Astrocyte (in vitro differentiated cells and primary cell): ENCODE measurements at places on chromosomes 7 and 10. TPM values are rescaled to one million over a fixed set of nuclear protein-coding genes. Genes with fewer than 3 reads are reported as not detected.

Gene PNLIP
- not detected in 2 replicates for total RNA-seq

Gene PDK4
- total RNA-seq: 0.29 and 0.34 TPM in 2 replicates

Gene SERPINE1
- total RNA-seq: 1,303 and 1,496 TPM in 2 replicates

Gene SPDYE2B
- not detected in 2 replicates for total RNA-seq

Gene ZNF503
- 11.1 and 11.9 TPM in 2 replicates for total RNA-seq

Gene SPDYE6
- total RNA-seq: not detected in 2 replicates

Gene ZNF32
- 19.2 and 19.7 TPM in 2 replicates for total RNA-seq

Gene PHYHIPL
- total RNA-seq: 0.34 TPM in 1 of 2 replicates, not detected in the other

Gene C7orf57
- total RNA-seq: not detected in 2 replicates

GRCh38 chr10:131576341-131577177 is 265.0 kb upstream of the TCERG1L start:
- no peak for DNase-seq

- DNase-seq: peak; percentile 60
These were observed at the start of gene ETV1 for GRCh38 chr7:13989126-13989948. ETV1 (minus strand) TSS chr7:13989666; CDS start chr7:13989052, 614 bp downstream.

DNA sequence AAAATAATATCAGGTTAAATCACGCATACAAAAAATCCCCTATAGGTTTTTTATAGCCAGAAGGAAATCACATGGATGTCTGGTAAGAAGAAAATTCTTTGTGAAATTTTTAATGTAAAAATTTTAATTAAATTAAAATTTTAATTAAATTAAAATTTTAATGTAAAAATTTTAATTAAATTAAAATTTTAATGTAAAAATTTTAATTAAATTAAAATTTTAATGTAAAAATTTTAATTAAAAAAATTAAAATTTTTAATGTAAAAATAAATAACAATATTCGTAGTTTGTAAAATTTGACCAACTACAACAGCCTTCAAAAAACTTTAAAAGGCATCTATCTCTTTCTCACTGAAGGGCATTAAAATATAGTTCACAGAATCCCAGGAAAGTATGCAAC is 61.5 kb downstream of the CTTNBP2 start:
- DNase-seq: no peak

DNA sequence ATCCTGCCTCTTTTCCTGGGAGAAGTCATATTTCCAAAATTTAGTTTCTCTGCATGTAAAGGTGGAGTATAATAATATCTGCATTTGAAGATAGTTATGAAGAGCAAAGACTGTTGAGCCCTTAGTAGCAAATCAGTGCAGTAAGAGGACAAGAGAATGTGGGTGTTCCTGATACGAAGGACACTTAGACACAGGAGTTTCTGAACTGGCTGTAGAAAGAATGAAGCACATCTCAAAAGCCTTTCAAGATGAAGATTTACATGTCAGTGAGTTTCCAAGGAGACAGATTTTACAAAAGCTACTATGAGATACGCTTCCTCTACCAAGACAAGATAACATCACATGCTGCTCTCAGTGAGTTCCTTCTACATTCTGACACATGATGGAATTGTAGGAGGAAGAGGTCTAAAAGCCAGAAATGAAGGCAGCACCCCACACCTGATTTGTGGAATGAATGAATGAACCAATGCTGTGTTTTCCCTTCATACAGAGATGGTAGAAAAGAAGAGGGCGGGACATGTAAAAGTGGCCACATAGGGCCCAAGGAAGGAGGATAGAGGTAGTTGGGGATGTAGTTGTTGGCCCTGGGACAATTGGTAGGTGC is 173.6 kb upstream of the PDE1C start:
- no peak for DNase-seq

GRCh38 chr10:79552143-79552542 is 8.1 kb downstream of the SFTPA2 start:
- no peak for DNase-seq

DNA sequence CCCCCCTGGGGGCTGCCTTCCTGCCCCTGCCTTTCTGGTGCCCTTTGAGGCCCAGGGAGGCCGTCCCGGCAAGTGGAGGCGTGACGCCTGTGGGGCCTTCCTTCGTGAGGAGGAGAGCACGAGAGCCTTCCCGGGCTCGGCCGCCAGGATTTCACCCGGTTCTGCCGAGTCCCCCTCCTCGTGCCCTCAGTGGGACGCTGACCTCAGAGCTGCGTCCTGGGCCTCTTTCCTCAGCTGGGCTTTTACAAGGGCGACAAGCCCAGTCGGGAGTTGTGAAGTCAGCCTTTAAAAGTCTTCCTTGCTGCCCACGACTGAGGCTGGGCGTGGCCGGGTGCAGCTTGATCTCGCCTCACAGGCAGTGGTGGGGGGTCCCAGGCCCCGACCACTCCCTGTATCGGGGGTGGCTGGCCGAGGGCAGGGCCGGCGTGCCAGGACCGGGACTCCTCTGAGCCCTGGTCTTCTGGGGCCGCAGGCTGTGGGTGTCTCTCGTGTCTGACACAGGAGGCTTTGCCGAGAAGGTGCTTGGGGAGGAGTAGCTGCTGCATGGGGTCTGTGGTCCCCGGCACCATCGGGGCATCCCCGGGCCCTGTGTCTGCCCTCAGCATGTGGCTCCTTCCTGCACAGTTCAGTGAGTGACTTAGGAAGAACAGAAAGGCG is 41.8 kb downstream of the FAM20C start:
- no peak for DNase-seq

DNA sequence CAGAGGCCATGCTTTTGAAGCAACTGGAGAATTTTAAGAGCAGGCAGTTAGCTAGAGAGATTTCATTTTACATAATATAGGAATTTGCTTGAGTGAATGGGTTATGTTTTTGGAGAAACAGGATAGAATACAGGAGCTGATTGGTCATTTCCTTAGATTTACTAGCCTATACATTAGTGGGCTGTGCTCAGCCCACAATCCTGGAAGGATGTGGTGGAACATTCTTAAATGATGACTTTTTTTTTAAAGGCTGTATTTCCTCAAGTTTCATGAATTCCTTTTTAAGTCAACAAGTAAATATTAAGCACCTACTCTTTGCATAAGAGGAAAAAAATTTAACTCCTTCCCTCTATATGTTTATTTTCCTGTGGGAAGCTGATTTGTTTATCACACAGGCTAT is 314.4 kb upstream of the BMPER start:
- DNase-seq: peak; percentile 14

DNA sequence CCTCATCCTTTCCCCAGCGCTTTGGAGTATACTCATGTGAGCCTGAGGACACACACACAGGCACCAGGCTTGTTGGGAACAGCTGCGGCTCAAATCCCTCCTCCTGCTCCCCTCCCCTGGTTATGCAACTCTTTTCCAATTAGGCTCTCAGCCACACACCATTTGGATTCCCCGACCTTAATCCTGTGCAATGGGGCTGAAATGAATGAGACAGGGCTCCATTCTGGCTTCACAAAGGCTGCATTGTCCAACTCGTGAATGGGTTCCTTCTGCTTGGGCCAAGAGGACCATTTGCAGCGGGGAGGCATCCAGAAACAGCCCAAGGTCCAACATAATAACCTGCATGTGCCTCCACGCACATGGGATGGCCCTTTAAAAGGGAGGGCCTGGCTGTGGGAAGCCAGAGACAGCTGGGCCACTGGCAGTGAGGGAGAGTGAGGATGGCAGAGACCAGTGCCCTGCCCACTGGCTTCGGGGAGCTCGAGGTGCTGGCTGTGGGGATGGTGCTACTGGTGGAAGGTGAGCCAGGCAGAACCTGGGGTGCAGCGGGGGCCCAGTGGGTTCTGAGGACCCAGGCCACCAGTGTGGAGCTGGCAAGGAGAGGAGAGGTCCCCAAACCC is at the start of gene RGR:
RGR (plus strand) TSS at position 403 of the 620 bp plus-strand sequence; CDS start at position 441, 38 bp downstream.
- DNase-seq: no peak

DNA sequence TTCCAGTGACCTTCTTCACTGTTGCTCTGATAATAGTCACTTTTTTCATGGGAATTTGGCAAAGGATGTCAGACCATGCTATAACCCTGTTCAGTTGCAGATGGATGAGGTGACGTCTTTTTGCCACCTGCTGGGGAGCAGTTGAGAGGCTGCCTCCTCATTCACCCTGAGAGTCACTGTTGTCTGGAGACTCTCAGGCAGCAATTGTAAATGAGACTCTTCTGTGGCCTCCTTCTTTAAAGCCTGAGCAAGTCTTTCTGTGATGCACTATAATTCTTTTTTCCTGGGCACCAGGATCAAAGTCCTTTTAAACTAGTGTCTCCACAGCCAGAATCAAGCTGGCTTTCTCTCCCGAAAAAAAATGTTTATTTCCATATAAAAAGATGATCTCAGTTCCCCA is 345.1 kb downstream of the ARL4A start:
- DNase-seq: no peak

GRCh38 chr7:141014125-141014523 is 628 bp downstream of the MRPS33 start:
- peak; percentile 35 for DNase-seq

- no peak for DNase-seq
These were observed 31.2 kb downstream of the JAKMIP3 start for GRCh38 chr10:132096863-132097478.

DNA sequence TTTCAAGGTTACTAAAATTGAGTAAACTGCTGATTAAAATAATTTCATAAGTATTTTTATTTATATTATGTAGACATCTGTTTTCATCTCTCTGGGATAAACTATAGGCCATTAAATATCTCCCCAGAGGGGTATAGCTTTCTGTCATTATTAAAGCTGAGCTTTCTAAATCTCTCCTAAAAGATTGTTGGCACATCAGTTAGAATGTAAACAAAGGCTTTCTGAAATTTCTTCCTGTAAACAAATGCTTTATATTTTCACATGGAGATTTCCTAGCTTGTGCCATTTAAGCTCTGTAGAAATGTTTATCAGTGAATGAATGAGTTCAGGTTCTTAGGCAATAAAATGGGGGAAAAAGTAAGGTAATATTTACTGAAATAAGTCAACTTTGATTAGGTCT is 35.7 kb downstream of the PPP1R9A start:
- no peak for DNase-seq

DNA sequence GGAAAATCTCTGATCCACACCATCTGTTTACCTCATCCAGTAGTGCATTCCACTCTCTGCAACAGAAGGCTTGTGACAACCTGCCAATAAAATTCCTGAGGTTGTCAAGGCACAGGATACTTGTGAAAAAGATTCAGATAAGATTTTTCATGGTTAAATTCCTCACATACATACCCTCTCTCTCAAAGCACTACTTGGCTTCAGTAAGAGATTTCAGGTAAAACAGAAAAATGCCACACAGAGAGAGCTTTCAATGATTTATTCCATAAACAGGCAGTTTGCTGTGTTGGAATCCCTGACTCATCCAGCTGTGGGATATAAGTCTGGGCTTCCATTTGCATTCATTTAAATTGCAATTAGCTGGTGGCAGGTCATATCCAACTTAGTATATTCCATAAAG is 99.7 kb upstream of the CAV2 start:
- peak; percentile 89 for DNase-seq

DNA sequence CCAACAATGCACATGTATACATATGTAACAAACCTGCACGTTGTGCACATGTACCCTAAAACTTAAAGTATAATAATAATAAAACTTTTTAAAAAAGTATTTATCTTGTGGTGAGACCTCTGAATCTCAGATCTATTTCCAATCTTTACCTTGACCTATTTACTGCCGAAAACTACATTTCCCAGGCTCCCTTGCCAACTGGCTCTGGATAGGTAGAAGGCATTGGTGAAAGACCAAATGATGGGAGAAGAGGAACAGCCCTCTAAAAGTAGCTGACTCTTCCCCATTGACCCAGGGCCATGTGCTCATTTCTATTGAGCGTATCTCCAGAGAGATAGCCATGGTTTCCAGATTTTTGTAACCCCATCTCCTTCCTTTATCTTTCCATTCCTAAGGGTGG is 247.4 kb downstream of the GPAM start:
- no peak for DNase-seq

GRCh38 chr10:70481831-70482530 is 3.4 kb downstream of the PALD1 start:
- no peak for DNase-seq

- DNase-seq: peak; percentile 27
These were observed 56.0 kb downstream of the LGI1 start for GRCh38 chr10:93813507-93814465.

GRCh38 chr10:5608608-5609220 is 57.7 kb downstream of the ASB13 start:
- DNase-seq: no peak

DNA sequence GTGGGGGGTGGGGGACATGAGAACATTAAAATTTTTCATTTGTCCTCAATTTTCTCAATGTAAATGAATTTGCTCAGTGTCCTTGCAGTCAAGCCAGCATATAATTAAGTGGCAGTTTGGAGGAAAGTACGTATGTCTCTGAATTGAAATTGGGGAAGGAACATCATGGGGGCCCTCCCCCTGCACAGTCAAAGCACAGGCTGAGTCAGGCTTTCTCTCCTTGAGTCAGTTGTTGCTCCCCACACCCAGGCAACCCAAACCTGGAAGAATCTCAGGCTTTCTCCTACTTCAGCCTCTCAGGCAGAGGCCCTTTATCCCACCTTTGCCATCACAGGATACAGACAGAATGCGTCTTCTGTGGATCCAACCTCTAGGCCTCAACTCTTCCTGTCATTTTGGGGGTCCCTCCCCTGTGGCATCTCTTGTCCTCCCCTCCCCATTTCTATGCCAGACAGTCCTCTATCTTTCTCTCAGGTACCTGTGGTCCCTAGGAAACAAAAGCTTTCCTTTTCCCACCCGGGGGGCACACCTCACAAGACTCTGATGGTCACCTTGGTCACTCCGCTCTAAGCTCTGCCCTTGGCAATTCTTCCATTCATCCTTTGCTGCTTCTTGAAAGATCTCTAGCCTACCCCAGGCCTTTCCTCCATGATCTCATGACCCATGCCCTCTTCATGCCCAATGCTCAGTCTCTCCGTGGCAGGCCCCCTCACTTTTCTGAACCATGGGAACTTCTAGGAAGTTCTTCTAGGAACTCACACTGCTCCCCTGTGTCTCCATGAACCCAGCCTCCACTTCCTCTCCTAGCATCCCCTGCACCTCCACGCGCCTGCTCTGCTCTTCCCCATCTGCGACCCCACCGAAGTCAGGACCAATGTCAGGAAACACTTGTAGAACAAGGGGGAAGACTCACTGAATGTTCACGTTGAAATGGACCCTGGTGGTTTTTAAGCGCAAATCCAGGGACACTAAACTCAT is 40.4 kb downstream of the CREB3L2 start:
- peak; percentile 29 for DNase-seq

- peak; percentile 30 for DNase-seq
These were observed 868 bp downstream of the TIAL1 start for GRCh38 chr10:119595676-119596515.

DNA sequence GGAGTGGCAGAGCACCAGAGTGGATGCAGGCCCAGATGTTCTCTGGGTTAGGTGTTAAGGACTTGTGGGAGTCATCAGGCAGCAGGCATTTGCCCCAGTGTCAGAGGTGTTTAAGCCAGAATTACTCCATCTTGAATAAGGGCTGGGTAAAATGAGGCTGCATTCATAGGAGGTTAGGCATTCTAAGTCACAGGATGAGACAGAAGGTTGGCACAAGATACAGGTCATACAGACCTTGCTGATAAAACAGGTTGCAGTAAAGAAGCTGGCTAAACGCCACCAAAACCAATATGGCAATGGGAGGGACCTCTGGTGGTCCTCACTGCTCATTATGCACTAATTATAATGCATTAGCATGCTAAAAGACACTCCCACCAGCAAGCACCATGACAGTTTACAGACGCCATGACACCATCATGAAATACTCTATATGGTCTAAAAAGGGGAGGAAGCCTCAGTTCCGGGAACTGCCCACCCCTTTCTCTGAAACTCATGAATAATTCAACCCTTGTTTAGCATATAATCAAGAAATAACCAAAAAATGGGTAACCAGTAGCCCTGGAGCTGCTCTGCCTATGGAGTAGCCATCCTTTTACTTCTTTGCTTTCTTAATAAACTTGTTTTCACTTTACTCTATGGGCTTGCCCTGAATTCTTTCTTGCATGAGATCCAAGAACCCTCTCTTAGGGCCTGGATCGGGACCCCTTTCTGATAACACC is 882 bp upstream of the LRRC61 start:
- DNase-seq: no peak
